ENCODE measurements at places on chromosomes 4 and X. TPM values are rescaled to one million over a fixed set of nuclear protein-coding genes. Genes with fewer than 3 reads are reported as not detected.

DNA sequence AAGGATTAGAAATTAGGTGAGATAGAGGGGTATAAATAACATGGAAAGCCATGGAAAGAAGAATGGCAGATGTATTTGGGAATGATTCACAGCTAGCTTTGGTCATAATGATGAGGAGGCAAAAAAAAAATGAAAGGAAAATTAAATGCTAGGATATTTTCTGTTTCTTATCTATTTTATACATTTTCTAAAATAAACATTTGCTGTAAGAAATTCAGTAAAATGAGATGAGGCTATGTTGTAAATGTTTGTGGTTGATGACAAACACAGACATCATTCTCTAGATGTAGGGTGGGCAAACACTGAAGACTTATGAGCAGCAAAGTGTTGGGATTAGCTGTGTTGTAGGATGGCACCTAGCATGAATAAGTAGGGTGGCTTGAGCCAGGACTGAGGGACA, 407.1 kb downstream of the IL15 start:
- H3K36me3 ChIP-seq = no peaks in the 10 kb centered on the region
- H3K4me3 ChIP-seq = no peak overlapping the region
- H3K27ac ChIP-seq = no peak overlapping the region

- H3K27ac ChIP-seq = no peak overlapping the region
- H3K36me3 ChIP-seq = no peaks in the 10 kb centered on the region
- H3K27me3 ChIP-seq = no peaks in the 10 kb centered on the region
- no peak overlapping the region for H3K4me3 ChIP-seq
- H3K4me1 ChIP-seq = no peaks in the 10 kb centered on the region
These were observed 19.5 kb upstream of the CXCR3 start for GRCh38 chrX:71637848-71638247.

GRCh38 chr4:1219566-1219950, 29.4 kb downstream of the CTBP1 start:
- H3K36me3 ChIP-seq = peaks cover 37% of the 10 kb centered on the region
- no peak overlapping the region for H3K4me3 ChIP-seq
- no peak overlapping the region for H3K27ac ChIP-seq
- H3K4me1 ChIP-seq = no peaks in the 10 kb centered on the region
- H3K27me3 ChIP-seq = no peaks in the 10 kb centered on the region

GRCh38 chr4:113561758-113562157, 199.8 kb downstream of the CAMK2D start:
- H3K27ac ChIP-seq = no peak overlapping the region
- H3K27me3 ChIP-seq = no peaks in the 10 kb centered on the region
- no peak for DNase-seq
- H3K4me3 ChIP-seq = no peak overlapping the region
- peaks cover 18% of the 10 kb centered on the region for H3K4me1 ChIP-seq

- peaks cover 24% of the 10 kb centered on the region for H3K4me1 ChIP-seq
- no peaks in the 10 kb centered on the region for H3K36me3 ChIP-seq
- no peak overlapping the region for H3K27ac ChIP-seq
- H3K27me3 ChIP-seq = no peaks in the 10 kb centered on the region
- H3K4me3 ChIP-seq = no peak overlapping the region
These were observed 454.2 kb downstream of the BCOR start for GRCh38 chrX:39643550-39643949.

DNA sequence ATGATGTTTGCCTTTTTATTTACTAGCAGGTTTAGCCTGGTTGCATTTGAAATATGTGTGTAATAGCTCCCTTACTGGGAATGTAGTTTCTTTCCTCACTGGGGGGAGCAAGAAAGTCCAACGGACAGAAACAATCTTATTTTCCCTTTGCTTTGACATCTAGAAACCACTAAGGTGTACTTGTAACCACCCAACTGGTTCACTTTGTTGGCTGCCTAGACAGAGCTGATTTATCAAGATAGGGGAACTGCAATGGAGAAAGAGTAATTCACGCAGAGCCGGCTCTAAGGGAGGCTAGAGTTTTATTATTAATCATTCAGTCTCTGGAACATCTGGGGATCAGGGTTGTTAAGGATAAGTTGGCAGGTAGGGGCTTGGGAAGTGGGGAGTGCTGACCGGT, 30.3 kb downstream of the XG start:
- H3K27me3 ChIP-seq = no peaks in the 10 kb centered on the region
- DNase-seq = no peak
- H3K27ac ChIP-seq = peak overlapping the region; percentile 98
- H3K4me1 ChIP-seq = peaks cover 75% of the 10 kb centered on the region

- no peaks in the 10 kb centered on the region for H3K27me3 ChIP-seq
- H3K27ac ChIP-seq = no peak overlapping the region
- no peak overlapping the region for H3K4me3 ChIP-seq
These were observed 870.6 kb upstream of the SLIT2 start for GRCh38 chr4:19381068-19381467.

DNA sequence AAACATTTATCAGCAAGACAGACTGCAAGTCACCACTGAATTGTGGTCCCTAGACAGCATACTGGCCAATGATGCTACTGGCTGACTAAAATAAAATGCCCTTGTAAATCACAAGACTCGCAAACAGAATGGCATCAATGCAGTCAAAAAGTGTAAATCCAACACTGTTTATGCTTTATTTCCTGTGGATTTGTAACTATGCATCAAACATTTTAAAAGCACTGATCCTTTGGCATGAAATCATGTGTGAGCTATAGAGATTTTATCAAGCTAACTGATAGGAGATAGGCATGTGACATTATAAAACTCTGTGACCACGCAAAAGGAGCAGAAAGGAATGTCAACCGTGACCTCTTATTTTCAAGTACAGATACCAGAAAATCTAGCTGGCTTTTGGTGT, 20.8 kb downstream of the MBNL3 start:
- H3K27me3 ChIP-seq = no peaks in the 10 kb centered on the region
- DNase-seq = no peak
- no peak overlapping the region for H3K4me3 ChIP-seq
- H3K36me3 ChIP-seq = no peaks in the 10 kb centered on the region
- no peak overlapping the region for H3K27ac ChIP-seq

DNA sequence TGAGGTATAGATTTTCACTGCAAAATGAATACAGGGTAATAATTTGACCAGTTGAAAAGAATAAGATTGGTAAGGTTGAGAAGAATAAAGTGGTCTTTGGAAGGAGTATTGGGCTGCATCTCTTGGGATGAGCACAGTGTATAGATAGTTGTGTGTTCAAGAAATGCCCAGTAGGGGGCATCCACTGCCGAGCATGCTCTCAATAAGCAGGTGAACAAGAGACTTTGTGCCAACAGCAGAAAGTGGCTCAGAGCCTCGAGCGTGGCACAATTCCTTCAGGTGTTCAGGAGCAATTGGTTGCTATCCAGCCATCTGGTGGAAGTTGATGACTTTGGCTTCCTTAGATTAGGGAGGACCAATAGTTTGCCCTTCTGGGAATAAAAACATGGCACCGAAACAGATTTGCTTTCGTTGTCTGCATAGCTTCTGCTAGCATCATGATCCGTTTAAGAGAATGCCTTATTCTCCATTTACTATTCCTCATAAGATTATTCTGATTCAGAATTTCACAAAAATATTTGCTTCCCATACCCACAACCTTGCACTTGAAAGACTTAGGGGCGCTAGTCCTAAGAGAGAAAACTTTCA, 258.1 kb upstream of the NEIL3 start:
- no peak overlapping the region for H3K4me3 ChIP-seq
- no peaks in the 10 kb centered on the region for H3K36me3 ChIP-seq
- DNase-seq = peak; percentile 37

SPINK2 gene
- 0.92 TPM for total RNA-seq

NALF2 gene
- total RNA-seq = 13.1 TPM

CT47B1 gene
- not detected for total RNA-seq

RTL3 gene
- not detected for total RNA-seq
